Stimulated activated CD8-positive, alpha-beta memory T cell treated with anti-CD3 and anti-CD28 coated beads, Interleukin-15, amount 100 ng/mL, for 4 hours (primary cell): ENCODE measurements at places on chromosomes 2 and 18.

DNA sequence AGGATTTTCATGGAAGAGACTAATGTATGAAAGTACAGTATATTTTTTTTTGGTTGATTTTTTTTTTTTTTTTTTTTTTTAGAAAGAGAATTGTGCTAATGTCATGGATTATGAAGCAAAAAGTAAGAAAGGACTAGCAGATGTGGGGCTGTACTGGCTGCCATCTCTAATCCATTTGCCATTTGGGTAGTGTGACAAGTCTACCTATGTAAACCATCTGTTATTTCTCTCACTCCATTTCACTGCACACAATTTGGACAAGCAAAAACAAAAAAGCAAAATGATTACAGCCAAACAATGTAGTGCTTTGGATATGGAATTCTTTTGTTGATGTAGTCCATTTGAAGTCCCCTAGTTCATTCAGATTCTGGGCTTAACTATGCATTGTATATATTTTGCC, 1355.4 kb downstream of the LRP1B start:
- no peak for DNase-seq

DNA sequence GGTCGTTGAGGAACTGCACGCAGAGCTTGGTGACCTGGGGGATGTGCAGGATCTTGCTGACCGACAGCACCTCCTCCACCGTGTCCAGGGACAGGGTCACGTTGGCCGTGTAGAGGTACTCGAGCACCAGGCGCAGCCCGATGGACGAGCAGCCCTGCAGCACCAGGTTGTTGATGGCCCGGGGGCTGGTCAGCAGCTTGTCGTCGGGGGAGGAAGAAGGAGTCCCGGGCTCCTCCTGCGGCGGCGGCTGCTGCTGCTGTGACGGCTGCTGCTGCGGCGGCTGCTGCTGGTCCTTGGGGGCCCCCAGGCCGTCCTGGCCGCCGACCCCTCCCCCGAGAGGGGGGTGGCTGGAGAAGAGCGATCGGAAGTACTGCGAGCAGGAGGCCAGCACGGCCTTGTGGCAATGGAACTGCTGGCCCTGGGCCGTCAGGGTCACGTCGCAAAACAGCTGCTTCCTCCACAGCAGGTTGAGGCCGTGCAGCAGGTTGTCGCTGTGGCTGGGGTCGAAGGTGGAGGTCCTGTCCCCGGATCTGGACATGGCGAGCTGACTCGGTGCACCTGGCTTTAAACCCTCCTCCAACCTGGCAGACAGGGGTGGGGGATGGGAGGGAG, 2.7 kb downstream of the KLHL14 start:
- no peak for DNase-seq

GRCh38 chr2:216335252-216335651, 37.0 kb downstream of the MARCHF4 start:
- no peak for DNase-seq

DNA sequence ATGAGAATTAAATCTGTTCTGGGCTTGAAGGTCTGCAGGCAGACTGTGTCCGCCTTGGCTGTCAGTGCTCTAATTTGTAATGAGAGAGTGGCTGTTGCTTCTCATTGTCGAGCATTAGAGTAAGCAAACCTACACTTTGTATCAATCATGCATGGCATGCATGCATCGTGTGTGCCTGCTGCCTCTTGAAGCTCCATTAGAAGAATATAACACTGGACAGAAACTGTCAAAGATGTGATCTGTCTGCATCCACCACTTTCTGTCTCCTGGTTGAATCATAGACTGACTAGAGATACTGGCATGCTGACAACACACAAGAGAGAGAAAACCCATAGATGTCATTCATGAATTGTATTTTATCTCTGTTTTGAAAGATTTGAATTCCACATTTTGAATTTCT, 275.0 kb upstream of the NXPH2 start:
- no peak for DNase-seq

GRCh38 chr2:84388133-84388532, 70.9 kb downstream of the SUCLG1 start:
- no peak for DNase-seq

GRCh38 chr18:14941256-14941655, 193.3 kb downstream of the ANKRD30B start:
- DNase-seq: no peak

GRCh38 chr18:26993568-26993967, 128.1 kb upstream of the AQP4 start:
- DNase-seq: no peak

DNA sequence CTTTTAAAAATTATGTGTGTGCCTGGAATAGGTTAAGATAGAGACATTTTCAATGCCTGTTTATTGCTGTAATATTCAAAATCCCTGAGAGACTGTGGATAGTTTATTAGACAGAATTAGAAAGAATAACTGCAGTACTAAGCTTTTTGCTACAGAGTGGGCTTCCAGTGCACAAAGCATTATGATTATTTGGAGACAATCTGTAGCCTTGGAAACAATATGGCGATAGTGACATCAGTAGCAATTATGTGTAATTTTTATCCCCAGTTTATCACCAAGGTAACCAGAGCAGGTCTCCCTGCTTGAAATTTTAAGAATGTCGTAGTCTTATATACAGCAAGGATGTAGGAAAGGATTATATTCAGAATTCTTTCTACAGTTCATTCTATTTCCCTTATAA, 100.0 kb downstream of the MYO3B start:
- DNase-seq: no peak

DNA sequence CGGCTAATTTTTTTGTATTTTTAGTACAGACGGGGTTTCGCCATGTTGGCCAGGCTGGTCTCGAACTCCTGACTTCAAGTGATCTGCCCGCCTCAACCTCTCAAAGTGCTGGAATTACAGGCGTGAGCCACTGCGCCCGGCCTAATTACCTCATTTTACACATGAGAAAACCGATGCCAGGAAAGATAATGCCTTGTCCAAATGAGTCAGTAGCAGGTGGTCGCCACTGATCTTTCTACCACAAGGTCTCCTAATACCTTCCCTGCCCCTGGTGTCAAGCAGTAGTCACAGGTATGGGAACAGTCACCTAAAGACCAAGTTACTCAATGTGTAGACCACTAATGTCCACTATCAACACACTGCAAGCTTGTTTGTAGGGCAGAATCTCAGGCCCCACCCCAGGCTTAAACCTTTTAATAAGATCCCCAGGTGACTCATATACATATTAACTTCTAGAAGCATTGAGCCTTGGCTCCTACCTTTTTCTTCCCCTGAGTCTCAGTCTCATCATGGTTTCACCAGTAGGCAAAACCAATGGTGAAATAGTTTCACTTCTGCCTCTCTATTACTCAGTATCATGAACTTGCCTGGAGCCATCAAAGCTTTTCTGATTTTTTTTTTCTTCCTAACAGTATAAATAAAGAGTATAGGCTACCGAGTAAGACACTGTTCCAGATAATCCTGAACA, 6.9 kb upstream of the EPB41L5 start:
- DNase-seq: no peak

DNA sequence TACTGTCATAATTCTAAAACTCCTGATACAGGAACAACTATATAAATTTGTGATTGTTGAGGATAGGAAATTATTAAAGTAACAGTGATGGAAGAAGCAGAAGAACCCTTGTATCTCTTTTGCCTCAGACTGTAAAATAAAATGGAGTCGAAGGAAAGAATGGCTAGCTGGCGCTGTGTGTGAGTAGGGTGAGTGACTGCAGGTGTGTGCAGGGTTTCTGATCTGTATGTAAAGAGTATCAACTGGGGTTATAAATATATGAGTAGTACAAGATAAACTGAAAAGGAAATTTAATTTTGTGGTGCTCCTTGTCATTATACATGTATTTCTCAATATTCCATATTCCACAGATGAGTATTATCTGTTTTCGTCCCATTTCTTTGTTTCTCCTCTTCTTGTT, 15.2 kb downstream of the POLI start:
- no peak for DNase-seq

GRCh38 chr2:126834006-126834659, 64.6 kb upstream of the TEX51 start:
- no peak for DNase-seq

DNA sequence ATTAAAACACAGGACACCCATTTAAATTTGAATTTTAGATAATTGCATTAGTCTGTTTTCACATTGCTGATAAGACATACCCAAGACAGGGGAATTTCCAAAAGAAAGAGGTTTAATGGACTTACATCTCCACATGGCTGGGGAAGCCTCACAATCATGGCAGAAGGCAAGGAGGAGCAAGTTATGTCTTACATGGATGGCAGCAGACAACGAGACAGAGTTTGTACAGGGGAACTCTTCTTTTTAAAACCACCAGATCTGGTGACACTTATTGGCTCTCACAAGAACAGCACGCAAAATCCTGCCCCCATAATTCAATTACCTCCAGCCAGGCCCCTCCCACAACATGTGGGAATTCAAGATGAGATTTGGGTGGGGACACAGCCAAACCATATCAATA, 79.8 kb upstream of the SMAD2 start:
- no peak for DNase-seq

DNA sequence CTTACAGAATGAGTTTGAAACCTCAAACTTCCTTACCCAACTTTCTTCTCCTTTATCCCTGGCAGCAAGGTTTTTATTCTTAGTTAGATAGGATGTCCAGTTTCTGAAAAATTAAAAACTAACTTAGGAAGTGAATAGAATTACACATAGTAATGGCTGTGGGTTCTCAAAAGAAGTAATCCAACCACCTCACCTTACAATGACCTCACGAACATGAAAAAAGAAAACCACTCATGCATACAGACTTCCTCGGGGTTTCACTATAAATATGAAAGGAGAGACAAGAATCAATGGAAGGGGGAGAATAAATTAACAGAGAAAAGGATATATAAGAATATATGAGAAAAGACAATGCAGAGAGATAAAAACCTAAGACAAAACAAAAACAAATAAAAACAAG, 1044.3 kb upstream of the KLHL29 start:
- no peak for DNase-seq

- DNase-seq: no peak
Measured at GRCh38 chr2:71060871-71061270, 7.6 kb upstream of the NAGK start.

DNA sequence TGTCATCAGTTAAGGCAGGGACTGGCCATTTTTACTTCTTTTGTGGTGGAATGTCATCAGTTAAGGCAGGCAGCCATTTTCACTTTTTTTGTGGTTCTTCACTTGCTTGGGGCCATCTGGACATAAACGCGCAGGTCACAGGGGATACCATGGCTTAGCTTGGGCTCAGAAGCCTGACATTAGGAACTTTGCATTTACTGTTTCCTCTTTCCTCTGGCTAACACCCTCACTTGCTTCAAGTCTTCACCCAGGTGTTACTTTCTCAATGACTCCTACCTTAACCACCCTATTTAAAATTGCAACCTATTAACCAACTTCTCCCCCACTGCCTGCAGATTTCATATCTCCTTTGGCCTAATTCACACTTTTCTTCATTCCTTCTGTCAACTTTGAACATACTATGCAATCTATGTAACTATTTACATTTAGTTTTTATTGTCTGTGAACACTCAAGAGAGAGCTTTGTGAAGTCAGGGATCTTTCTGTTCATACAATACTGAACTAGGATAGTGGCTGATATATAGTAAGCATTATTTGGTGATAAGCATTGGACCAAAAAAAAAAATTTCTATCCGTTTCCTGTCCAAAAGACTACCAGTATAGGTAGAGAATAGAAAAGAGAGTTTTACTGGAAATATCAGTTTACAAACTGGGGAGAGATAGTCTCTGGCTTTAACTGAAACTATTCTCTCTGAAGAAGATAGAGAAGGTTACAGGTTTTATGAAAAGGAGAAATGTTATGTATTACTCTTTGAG, 600.1 kb upstream of the ZNF804A start:
- no peak for DNase-seq

- no peak for DNase-seq
Measured at GRCh38 chr2:120441744-120442471, 96.0 kb downstream of the INHBB start.

GRCh38 chr2:161424394-161424769, 8.3 kb downstream of the TBR1 start:
- no peak for DNase-seq

DNA sequence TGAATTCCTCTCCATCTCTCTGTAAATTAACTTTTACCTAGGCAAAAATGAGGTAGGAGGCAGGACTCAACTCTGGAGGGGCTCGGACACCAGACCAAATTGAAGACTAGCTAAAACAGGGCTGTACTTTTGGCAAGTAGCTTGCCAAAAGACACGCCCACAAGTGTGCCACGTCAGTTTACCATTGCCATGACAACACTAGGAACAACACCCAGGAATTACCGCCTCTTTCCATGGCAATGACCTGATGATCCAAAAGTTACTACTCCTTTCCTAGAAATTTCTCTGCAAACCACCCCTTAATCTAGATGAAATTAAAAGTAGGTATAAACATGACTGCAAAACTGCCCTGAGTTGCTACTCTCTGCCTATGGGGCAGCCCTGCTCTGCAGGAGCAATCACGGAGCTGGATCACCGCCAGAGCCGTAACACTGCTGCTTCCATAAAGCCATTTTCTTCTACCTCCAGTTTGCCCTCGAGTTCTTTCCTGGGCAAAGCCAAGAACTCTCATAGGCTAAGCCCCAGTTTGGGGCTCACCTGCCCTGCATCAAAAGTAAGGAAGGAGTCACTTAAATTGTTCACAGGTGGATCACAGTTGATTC, 66.0 kb upstream of the FAM136A start:
- no peak for DNase-seq

GRCh38 chr2:143261986-143262385, 132.8 kb downstream of the ARHGAP15 start:
- peak; percentile 39 for DNase-seq

DNA sequence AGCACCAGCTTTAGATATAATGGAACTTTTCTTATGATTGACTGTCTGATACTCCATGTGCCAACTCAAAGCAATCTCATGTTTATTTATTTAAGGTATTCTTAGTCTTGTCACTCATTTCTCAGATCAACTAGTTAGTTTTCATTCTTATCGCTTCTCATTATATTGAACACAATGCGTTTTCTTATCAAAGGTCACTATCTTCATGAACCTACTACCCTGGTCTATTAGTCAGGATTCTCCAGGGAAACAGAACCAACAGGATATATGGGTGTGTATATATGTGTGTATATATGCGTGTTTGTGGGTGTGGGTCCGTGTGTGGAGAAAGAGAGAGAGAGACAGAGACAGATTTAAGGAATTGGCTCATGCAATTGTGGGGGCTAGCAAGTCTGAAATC, 619.9 kb downstream of the ZEB2 start:
- no peak for DNase-seq

GRCh38 chr2:230323385-230324106, 3.4 kb upstream of the SP140L start:
- no peak for DNase-seq

- no peak for DNase-seq
Measured at GRCh38 chr18:61335684-61336555, 2.7 kb downstream of the CDH20 start.

DNA sequence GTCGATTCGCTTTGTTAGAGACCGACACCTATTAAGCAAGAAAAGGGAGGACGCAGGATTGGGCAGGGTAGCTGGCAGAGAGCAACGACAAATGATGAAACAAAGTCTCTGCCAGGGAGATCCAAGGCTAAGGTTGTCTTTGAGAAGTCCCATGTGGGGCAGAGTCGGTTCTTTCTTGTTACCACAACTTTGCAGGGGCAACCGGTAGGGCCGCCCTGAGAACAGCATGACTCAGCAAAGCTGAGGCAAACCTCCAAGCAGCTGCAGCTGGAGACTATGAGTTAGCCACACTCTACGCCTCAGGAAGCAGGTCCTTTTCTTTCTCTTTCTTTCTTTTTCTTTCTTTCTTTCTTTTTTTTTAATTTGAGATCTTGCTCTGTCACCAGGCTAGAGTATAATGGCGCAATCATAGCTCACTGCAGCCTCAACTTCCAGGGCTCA, 452.3 kb upstream of the ID2 start:
- peak; percentile 24 for DNase-seq

GRCh38 chr2:43924463-43924862, 71.3 kb downstream of the LRPPRC start:
- no peak for DNase-seq
